ENCODE measurements at places on chromosomes 5 and 9.
A peak's percentile ranks its signal among the peaks of the same experiment; 100 is the strongest.

- DNase-seq, result no peak
Measured at GRCh38 chr5:169298193-169298592, 2.7 kb downstream of the SLIT3 start.

DNA sequence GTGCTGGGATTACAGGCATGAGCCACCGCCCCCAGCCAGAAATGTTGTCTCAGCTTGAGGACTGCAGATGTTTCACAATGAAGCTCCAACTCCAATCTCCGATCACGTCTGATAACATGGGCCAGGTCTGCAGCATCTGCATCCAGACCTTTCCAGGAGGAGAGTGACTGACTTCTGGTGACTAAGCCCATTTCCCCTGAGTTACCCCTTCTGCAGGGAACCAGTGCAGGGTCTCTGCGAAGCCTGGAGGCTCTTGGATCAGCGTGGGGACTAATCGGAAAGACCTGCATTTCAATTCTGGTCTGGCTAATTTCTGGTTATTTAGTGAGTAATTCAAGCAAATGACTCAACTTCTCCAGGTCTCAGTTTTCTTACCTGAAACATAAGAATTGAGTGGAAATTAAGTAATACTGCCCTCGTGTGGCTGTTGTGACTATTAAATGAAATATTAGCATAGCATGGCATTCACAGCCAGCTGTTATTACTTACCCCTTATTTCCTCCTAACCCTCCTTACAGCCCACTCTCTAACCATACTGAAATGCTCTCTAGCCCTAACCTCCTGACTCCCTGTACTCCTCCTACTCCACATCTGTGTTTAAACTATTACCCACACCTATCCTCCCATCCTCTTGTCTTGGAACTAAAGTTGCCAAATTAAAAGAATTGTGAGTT is 2.2 kb upstream of the GNPDA1 start:
- DNase-seq, result peak; percentile 83

DNA sequence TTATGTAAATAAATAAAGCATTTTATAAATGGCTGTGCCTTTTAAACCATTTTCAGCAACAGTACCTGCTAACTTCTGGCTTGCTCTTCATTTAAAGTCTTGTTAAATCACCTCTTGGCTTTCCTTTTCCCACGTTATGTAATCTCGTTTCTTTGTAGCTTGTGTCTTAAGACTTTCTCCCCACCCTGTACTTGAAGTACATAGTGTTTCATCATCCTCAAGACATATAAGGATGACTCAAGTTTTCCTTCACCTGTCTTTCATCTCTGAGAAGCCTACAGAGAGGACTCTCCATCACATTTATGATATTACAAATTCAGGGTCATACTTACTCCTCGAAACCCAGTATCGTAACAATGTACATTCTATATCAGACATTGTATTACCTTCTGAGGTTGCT is 33.9 kb downstream of the PRELID2 start:
- no peak for DNase-seq

- DNase-seq, result no peak
Measured at GRCh38 chr5:78594610-78595457, 53.7 kb downstream of the LHFPL2 start.

DNA sequence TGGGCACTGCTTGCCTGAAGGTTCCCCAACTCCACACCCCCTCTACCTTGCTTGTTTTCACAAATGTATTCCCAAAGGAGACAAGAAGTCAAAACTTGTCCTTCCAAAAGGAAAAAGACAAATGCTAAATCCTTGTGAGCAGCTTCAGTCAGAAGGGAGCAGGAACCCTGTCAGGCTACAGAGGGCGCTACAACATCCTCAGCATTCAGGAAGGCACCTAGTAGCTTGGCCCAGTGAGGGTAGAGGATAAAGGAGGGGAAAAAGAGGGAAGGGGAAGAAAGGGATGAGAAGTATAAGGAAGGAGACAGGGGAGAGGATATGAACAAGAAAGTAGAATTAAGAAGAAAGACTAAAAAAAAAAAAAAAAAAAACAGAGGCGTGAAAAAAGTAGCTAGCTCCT is 97.5 kb downstream of the MLLT3 start:
- DNase-seq, result no peak

DNA sequence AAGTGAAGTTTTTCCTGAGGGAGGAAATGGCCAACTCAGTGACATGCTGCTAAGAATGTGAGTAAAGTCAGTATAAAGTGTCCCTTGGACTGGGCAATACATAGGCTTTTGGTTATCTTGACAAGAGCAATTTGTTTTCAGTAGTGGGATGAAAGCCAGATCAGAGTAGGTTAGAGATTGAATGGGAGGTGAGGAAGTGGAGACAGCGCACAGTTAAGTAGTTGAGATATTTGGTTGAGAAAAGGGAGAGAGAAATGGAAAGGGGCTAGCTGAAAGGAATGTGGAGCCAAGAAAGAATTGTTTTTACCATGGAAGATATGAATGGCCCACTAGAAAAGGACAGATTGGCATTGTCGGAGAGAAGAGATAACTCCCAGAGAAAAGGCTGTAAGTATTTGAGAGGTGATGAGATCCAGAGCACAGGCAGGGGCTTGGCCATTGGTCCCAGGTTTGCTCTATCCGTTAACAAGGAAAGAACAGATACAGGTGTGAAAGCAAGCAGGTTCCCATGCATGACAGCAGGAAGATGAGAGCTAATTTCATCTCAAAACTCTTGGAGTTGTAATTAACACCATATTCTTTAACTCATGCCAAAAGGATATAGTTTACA is 392.0 kb downstream of the NR2F1-AS1 start:
- no peak for DNase-seq

All from CD4-positive, alpha-beta T cell treated with Interleukin-17A for 1 hour (primary cell).